ENCODE measurements at places on chromosomes 1 and 21.

DNA sequence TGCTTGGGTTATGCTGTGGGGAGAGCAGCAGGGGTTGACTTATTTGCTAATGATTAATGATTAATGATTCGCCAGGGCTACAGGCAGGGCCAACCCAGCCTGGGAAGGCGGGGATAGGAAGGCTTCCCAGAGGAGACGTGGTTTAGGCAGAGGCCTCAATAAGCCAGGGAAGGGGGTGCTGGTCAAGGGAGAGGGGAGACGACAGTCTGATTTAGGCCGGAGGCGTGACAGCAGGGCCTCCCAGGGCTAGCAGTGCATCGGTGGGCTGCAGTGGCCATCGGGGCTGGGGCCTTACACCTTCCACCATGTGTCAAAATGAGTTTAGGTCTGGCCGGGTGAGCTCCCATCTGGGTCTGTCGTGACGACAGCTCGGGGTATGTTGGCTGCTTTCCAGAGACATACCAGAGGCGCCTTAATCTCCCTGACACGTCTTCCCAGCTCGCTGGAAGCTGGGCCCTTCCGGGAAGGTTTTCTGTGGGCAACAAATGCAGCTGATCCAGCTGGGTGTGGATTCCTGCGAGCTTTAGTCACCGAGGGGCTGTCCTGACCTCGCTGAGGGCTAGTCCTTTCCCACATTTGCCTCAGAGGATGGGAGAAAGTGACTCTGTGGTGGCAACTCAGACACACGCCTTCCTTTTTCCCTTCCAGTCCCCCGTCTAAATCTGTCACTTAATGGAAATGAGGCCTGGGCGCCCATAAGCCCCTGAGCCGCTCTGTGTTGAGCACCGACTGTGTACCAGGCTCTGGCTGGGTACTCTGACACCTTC, 3.7 kb upstream of the SLC1A7 start:
- DNase-seq = no peak

GRCh38 chr21:26679284-26679683, 106.2 kb upstream of the CYYR1 start:
- no peak for DNase-seq

DNA sequence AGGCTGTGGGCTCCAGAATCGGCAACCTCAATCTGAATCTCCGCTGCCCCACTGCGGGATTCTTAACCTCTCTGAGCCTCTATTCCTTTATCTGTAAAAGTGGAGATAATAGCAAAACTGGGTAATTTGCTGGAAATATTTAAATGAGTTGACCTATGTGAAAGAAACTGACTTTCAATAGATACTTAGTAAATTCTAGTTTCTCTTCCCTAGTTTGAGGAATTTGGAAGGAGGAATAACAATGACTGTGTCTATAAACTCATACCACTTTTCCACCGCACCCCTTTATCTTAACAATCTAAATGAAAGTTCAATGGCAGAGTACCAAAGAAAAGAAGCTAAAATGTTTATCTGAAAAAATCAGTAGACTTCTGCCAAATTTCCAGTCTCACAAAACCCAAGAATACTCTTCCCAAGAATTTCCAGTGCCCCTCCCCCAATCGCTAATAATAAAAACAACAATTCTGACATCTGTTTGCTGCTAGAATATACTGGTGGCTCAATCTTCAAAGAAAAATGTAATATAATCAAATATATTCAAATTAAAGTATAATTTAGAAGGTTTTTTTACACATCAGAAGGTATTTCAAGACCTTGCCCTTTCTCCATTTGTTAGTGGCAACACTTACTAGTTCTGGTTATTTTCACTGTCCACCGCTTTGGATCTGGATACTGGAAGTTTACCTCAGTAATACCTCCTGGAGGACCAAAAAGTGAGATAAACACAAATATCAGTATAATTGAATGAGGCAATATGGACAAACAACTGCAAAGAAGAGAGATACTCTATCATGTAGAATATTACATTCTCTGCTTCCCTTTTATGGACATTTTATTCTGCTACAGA, 171.2 kb downstream of the LTN1 start:
- no peak for DNase-seq

DNA sequence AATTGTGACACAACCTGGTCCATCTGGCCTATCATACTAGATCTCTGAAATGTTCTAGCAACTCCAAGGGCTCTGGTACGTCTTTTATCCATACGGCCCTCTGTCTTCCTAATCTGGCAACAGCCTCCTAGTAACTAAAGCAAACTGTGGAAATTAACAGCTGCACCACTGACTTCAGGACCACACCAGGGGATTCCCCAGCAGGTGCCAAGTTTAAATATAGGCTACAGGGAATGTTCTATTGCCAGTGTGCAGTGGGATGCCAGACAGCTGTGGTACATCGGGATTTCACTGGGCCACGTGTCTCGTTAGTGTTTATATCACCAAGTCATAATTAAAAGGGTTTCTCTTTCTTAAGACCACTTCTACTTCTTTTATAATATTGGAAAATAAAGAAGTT, 94.3 kb downstream of the RGS2 start:
- no peak for DNase-seq

- DNase-seq = no peak
Measured at GRCh38 chr1:19765623-19766022, 34.1 kb downstream of the TMCO4 start.
